Stomach (tissue), 19 donors: ENCODE measurements at places on chromosomes 1 and 21.

GRCh38 chr1:40932006-40932405, 47.5 kb upstream of the CTPS1 start:
- DNase-seq, result peak; percentile 50

DNA sequence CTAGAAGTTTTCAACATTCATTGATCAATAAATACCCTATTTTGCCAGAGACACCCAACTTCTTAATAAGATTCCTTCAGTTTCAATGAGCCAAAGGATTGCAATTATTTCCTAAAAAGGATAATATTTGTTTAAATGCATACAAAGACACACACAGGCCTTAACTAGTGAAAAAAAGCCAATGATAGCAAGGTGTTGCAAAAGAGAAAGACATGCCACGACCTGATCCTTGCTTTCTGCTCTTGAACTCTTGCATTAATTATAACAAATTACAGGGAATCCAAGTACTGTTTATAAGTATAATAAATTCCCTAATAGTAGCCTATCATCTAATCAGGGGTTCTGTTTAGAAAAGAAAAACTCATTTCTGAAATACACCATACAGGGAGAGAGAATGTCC, 131.1 kb downstream of the PTPN14 start:
- no peak for DNase-seq

- DNase-seq, result peak; percentile 72
These were observed 5.8 kb downstream of the ELF3 start for GRCh38 chr1:202016022-202016810.

- no peak for DNase-seq
These were observed 6.8 kb downstream of the SLC5A9 start for GRCh38 chr1:48229317-48229716.

DNA sequence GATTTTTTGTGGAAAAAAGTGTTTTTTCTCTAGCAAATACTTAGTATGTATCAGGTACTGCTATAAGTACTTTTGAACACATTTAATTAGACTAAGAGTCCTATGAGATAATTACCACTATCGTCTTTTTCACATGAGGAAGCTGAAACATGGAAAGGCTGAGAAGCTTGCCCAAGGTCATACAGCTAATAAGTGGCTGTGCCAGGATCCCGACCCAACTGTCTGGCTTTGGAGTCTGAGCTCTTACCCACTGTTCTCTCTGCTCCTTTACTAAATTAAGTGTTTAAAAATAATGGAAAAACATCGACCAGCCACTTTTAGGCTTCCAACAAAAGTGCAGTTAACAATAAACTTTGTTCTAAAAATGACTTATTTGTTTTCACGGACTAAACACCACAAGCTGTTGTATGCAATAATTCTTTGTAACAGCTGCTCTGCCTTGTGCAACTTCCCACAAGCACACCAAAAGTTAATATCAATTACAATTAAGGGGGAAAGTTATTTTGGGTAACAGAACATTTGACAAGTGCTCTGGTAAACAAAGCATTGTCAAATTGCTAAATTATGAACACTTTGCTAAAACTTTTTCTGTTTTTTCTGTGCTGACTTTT, 75.7 kb downstream of the CRB1 start:
- no peak for DNase-seq

- no peak for DNase-seq
These were observed 3.8 kb upstream of the BCAS2 start for GRCh38 chr1:114585231-114585630.
